ENCODE measurements at places on chromosomes 3 and 15. TPM values are rescaled to one million over a fixed set of nuclear protein-coding genes. Genes with fewer than 3 reads are reported as not detected.

The TRIM42 gene
- total RNA-seq, result not detected

The PROK2 gene
- not detected for total RNA-seq

The SH3GL3 gene
- 11.8 TPM for total RNA-seq

The TMEM45A gene
- 18.2 TPM for total RNA-seq

The WDR72 gene
- total RNA-seq, result not detected

The FBXO40 gene
- not detected for total RNA-seq

The GOLGA8M gene
- 5.1 TPM for total RNA-seq

DNA sequence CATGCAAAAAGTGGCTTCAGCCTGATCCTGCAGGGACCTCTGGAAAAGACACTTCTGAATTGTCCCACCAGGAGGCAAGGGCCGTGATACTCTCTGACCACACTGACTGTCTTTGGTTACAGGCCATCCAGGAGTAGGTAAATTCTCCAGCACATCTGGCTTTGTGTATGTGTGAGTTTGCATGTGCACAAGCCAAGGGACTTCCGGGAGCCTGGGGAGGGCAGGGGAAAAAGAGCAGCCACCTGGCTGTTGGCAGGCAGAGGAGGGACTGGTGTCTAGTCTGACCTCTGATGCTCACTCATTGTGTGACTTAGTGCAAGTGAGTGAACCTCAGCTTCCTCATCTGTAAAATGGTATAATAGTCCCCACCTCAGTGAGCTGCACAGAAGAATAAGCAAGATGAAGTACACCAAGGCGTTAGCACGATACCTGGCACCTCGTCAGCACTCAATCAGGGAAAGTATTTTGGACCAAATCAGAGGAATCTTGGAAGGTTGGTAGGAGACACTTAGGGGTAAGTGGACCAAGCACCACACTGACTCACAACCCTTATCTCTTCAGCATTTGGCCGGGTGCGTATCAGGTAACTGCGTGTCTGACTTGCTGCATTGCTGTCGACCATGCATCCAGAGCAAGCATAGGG lies 19.1 kb downstream of the KLHL6 start:
- no peak for DNase-seq

DNA sequence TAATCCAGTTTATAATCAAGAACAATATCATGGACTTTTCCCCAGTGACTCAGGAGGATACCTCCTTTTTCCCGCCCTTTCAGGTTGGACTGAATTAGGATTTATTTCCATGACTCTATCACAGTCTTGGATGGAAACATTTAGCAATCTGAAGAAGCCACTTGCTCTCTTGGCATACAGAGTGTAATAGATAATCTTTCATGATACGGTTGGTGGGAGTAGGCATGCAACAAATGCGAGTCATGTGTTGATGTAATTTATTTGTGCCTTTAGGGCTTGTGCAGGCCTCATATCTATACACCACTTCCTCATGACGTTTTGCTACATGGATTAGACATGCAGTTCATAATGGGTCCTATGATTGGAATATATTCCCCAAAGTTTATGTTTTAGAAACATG lies 54.2 kb upstream of the MCTP2 start:
- DNase-seq, result no peak

DNA sequence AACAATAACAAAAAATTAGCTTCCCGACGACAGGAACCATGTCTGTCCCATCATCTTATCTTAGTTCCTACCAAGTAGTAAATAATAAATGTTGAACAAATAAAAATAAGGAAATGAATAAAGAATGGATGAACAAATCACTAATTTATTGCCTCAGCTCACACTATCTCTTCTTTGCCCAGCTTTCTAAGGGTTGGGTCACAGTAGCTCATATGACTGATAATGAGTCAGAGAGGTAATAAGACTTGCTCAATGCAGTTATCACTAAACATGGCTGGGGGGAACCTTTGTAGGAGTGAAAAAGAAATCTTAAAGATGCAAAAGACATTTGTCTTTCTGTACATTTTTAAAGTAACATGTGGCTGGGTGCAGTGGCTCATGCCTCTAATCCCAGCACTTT lies 182.2 kb downstream of the WDR76 start:
- no peak for DNase-seq

DNA sequence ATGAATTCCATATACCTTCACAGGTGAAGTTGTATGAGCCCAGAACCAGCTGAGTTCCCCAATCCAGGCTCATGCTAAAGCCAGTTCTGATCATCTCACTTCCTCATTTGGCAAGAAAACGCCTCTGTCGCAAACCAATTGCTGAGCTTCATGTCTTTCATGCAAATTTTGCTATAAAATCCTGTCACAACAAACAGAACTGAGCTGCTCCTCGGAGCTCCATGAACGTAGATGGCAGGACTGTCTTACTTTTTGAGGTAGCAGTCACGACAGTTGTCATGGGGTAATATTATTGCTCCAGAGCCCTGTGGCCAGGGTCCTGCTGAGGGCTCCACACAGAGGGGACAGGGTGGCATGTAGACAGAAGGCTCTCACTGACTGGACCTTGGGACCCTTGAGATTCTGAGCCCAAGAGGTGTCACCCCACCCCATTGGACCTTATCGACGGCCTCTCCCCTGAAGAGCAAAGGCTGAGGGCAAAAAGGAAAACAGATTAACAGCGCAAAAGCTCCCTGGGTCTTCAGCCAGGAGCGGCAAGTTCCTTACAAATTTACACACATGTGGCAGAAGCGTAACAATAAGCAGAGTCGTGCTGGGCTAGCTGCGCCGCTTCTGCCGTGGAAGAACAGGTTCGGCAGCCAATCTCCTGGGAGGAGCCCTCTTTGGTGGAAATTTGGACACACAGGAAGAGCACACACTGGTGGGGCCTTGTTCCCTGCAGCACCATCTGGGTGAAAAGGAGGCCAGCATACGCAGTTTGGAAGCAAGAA lies 249.2 kb downstream of the OPA1 start:
- no peak for DNase-seq

DNA sequence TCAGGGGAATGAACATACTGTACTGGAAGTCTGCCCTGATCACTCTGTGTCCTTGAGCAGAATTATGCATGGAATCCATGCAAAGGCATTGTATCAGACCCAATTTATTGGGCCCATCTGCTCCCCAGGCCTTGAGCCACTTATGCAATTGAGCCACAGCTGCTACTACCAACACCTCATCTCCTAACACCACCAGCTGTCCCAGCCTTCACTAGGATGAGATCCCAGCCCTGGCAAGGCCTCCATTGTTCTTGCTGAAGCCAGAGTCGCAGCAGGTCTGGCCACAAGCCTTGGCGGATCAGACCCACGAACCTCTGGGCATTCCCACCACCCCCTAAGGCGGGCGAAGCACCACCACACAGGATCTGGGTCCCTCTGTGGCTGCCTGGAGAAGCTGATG lies 9.2 kb upstream of the NME9 start:
- no peak for DNase-seq

GRCh38 chr15:66112388-66112787 lies 141.2 kb downstream of the MEGF11 start:
- DNase-seq, result no peak

DNA sequence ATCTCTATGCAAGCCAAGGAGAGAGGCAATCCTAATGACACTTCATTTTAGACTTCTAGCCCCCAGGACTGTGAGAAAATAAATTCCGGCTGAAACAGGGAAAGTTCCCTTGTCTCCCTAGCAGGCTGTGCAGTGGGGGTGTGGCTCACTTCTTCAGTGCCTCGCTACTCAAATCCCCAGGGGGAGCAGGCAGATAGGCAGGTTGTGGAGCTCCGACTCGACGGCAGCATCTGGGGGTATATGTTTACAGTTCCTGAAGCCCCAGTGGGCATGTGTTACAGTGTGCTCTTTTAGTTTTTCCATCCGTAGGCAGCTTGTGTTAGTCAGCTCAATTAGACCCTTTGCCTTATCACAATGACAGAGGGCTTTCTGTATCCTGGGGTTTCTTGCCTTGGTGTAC lies 836.5 kb downstream of the PDCD6IP start:
- DNase-seq, result no peak

GRCh38 chr3:177807150-177807875 lies 610.0 kb upstream of the TBL1XR1 start:
- no peak for DNase-seq

GRCh38 chr3:17290894-17291293 lies 406.1 kb downstream of the PLCL2 start:
- DNase-seq, result no peak

DNA sequence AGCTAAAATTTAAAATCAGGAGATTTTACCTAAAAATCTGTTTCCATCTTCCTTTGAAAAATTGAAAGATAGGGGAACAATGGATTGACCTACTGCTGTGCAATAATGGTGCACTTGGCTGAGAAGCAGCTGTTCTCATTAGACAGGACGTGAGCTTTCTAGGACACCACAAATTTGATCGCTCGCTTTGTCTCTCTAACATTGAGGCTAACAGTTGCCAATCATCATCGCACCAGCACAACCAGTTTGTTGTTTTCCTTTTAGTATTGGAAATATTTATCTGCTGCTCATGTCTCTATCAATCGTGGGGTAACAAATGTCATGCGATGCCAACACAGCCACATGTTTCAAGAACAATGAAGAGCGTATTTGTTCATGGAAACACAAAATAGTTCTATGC lies 228.8 kb upstream of the P2RY1 start:
- no peak for DNase-seq

DNA sequence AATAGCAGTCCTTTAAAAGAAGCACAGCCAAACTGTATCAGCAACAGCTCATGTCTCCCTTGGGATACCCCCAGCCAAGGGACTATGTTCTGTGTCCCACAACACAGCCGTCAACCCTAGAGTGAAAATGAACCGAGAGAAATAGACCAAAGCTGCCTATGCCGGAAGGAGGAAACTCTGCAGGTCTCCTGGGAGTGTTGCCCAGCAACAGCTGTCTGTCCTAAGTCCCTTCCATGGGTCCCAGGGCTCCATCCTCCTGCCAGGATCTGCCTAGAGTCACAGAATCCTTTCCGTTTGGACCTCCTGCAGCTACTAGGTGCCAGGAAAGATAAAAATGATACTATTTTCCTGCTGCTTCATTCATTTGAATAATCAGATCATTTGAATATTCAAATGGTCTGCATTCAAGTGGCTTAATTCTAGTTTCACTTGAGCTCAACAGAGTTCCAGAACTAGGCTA lies 53.1 kb downstream of the TRANK1 start:
- no peak for DNase-seq

GRCh38 chr3:17852217-17852616 lies 109.8 kb upstream of the TBC1D5 start:
- no peak for DNase-seq

DNA sequence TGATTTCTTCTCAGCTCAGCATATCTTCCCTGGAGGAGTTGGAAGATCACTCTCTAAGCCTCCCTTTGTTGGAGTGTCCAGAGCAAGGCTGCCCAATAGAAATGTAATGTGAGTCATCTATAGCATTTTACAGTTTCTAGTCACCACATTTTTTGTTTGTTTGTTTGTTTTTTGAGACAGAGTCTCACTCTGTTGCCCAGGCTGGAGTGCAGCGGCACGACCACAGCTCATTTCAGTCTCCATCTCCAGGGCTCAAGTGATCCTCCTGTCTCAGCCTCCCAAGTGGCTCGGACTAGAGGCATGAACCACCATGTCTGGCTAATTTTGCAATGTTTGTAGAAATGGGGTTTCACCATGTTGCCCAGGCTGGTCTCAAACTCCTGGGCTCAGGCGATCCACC lies 21.3 kb downstream of the KLHL6 start:
- no peak for DNase-seq

GRCh38 chr15:43985976-43986680 lies 159.3 kb downstream of the WDR76 start:
- no peak for DNase-seq

- DNase-seq, result no peak
These were observed 133.7 kb downstream of the AGBL1 start for GRCh38 chr15:86213420-86213819.

Measured in uterus (tissue), 4 donors.